Brain pericyte (primary cell): ENCODE measurements at places on chromosomes 7 and 10.

DNA sequence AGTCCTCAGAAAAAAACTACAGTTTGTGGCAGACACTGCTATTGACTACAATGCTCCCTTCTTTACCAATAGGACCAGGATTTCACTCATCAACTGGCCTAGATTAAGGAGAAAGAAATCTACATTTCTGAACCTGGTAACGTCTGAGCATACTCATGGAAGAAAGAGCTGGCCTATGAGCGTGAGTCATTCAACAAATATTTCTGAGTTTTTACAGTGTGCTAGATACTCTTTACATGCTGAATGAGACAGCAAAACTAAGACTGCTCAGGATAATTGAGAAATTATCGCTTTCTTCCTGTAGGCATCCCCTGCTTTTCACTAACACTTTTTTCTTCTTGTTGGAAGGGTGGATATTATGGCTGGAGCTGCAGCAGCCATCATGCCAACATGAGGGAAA lies 609.7 kb downstream of the TNS3 start:
- DNase-seq, result no peak

- DNase-seq, result no peak
Measured at GRCh38 chr10:91201213-91201996, 19.1 kb upstream of the PCGF5 start.

GRCh38 chr7:120864141-120864900 lies 6.4 kb upstream of the TSPAN12 start:
- no peak for DNase-seq

DNA sequence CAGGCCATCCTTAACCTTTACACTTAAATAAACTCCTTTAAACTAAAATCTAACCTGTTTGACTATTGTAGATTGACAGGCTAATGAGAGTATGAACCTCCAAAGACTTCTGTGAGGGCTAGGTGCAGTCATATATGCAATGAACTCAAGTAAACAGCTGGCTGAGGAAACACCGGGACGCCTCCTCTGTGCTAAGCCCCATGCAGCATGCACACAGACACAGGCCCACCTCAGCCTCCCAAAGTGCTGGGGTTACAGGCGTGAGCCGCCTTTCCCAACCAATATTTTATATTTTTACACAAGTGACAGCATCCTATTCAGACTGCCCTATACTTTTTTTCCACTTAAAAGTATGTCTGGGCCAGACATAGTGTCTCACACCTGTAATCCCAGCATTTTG lies 1.5 kb upstream of the FXYD4 start:
- no peak for DNase-seq

DNA sequence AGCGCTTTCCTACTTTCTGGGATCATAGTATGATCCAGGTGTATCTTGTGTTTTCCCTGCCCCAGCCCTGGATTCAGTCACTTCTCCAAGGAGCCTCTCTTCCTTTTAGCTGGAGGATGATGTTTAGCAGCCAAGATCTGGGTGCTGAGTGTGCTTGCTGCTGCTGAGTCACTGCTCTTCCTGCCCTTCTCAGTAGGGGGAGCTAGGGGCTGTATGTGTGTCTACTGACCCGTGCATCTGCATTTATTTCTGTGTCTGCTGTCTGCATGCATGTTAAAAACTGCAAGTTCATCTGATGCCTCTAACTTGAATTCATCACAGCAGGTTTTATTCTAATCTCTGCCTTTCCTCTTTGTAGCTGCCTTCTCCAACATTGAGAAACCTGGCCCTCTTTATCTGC lies 31.6 kb downstream of the MGMT start:
- no peak for DNase-seq

GRCh38 chr10:21980691-21981090 lies 22.8 kb downstream of the DNAJC1 start:
- DNase-seq, result no peak

GRCh38 chr10:13340626-13341376 lies 7.3 kb downstream of the SEPHS1 start:
- no peak for DNase-seq

GRCh38 chr7:74455928-74456327 lies 2.2 kb downstream of the GTF2IRD1 start:
- DNase-seq, result no peak

DNA sequence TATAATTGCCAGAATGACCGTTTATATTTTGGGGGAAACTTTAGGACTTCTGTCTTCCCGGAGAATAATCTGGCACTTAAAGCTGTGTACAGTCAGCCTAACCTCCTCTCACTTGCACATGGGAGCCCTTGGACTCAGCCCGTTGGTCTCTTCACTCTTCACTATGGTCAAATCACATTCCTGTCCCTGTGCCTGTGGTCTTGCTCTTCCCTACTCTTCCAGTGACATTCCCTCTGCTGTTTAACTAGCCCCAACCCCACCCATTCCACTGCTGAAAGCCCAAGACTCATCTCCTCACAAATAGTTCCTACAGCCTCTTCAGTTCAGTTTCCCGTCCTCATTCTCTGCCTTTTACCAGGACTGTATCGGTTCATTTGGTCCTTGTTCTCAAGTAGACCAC lies 135.0 kb downstream of the DYNC1I1 start:
- no peak for DNase-seq

- no peak for DNase-seq
Measured at GRCh38 chr7:104135760-104136558, 71.9 kb downstream of the ORC5 start.

DNA sequence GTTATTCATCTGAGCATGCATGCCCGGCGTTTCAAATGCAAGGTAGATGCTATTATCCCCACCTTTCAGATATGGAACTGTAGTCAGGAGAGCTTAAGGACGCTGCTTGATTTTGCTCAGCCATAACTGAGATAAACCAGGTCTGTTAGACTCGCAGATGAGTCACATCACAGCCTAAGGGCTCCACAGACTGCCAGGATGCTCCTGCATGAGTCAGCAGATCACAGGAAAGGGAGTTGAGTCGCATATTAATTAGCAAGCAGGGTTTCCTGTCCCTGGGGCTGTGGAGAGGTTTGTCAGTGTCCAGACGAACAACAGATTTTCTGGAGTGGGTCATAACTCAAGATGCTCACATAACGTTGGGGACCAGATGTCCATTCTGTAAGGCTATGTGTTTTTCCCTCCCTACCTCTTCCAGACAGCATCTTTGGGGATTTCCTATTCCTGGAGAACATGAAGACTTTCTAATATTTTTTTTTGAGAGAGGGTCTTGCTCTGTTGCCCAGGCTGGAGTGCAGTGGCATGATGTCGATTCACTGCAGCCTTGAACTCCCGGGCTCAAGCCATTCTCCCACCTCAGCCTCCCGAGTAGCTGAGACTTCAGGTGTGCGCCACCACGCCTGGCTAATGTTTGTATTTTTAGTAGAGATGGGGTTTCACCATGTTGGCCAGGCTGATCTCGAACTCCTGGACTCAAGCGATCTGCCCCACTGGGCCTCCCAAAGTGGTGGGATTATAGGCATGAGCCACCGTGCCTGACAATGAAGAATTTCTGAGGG lies 36.7 kb downstream of the PFKFB3 start:
- peak; percentile 50 for DNase-seq

GRCh38 chr7:63009771-63010170 lies 988.9 kb upstream of the ZNF722 start:
- no peak for DNase-seq

GRCh38 chr10:97531401-97531986 lies 32.8 kb downstream of the UBTD1 start:
- DNase-seq, result no peak

- no peak for DNase-seq
Measured at GRCh38 chr10:77234599-77234998, 403.0 kb downstream of the KCNMA1 start.

GRCh38 chr10:79416578-79417255 lies 28.7 kb downstream of the ZCCHC24 start:
- no peak for DNase-seq

- no peak for DNase-seq
Measured at GRCh38 chr7:138581065-138581464, 120.1 kb downstream of the SVOPL start.
